ENCODE measurements at places on chromosomes 16 and 17. TPM values are rescaled to one million over a fixed set of nuclear protein-coding genes. Genes with fewer than 3 reads are reported as not detected.

Gene WDR81
- 17.6 TPM for total RNA-seq

Gene ITGAD
- total RNA-seq = not detected

Gene MT1M
- 0.24 TPM for total RNA-seq

Gene KRT40
- total RNA-seq = not detected

Gene NPIPB9
- total RNA-seq = 0.07 TPM

Gene CRISPLD2
- 0.48 TPM for total RNA-seq

Gene ATP2C2
- total RNA-seq = 0.17 TPM

Gene TBX2
- not detected for total RNA-seq

Gene OTOP2
- total RNA-seq = not detected

Gene TP53TG3C
- total RNA-seq = not detected

Gene MYH13
- not detected for total RNA-seq

DNA sequence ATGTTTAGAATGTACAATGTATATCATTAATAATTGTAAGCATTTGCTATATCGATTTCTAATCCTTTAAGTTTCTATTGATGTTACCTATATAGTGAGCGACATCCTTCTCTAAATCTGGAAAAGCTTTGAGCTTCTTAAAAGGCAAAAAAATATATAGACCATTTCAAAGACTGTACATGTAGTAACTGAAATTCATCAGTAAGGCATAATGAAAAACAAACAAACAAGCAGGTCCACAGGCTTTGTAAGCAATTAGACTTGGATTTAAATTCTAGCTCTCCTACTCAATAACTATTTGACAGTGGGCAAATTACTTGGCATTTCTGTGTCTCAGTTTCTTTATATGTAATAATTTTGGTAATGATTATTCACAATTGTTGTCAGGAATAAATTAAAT, 51.7 kb upstream of the NACA2 start:
- no peak for DNase-seq

DNA sequence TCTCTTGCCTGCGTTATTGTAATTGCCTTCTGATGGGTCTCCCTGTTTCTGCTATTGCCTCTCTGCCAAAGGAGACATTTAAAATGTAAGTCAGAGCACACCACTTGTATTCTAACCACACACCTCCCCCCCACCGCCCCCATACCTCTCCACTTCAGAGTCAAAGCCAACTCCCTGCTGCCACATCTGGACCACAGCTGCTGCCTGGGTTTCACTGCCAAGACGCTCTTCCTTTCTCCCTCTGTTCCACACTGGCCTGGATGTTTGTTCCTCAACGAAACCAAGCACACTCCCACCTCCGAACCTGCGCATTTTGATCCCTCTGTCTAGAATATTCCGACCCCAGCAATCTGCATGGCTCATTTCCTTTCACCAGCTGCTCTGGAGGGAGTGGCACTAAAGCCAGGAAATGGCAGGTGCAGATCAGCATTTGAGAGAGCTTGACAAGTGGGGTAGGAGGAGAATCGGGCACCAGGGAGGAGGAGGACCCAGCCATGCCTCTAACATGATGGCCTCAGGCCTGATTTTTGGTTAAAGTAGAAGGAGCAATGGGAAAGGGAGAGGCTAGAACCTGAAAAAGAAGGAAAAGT, 92.4 kb upstream of the HS3ST2 start:
- DNase-seq = no peak

- peak; percentile 61 for DNase-seq
These were observed at the start of gene LYRM9 for GRCh38 chr17:27892866-27893769. Gene LYRM9 (minus strand): TSS chr17:27893365. CDS start chr17:27882694, 10,671 bp downstream.

- peak; percentile 51 for DNase-seq
These were observed 19.7 kb downstream of the IGF2BP1 start for GRCh38 chr17:49016775-49017463.

- DNase-seq = no peak
These were observed 16.0 kb downstream of the MPRIP start for GRCh38 chr17:17058304-17058703.

- DNase-seq = peak; percentile 58
These were observed 218.3 kb downstream of the SOX9 start for GRCh38 chr17:72338847-72339790.

- DNase-seq = peak; percentile 80
These were observed 146.6 kb downstream of the TRIM37 start for GRCh38 chr17:58960068-58960467.

- no peak for DNase-seq
These were observed 23.1 kb upstream of the OSGIN1 start for GRCh38 chr16:83929811-83930555.

- DNase-seq = no peak
These were observed 2255.3 kb downstream of the TP53TG3F start for GRCh38 chr16:35714665-35715064.

DNA sequence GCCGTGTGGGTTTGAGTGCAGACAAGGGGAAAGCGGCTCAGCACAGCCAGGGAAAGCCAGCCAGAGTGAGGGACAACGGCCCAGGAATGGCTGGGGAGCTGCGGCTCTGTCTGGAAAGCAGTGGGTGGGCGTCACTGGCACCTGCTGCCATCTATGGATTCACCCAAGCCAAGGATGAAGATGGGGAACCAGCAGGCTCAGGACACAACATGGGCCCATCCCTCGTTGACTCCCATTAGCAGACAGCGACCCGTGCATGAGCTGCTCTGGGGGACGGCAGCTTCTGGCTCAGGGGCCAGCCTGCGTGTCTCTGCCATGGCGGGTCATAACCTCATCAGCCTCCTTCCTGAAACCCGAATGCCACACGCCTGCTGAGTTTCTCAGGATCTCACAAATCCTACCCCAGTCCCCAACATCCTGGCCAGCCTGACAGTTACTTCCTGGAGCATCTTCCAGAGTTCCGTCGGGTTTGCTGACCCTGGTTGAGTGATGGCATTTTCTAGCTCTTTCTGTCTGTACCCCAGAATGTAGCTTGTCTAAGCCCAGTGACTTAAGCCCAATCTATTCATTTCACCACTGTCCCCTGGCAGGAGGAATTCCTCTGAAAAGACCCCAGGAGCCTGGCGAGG, 50.7 kb downstream of the SLC7A5 start:
- DNase-seq = no peak

DNA sequence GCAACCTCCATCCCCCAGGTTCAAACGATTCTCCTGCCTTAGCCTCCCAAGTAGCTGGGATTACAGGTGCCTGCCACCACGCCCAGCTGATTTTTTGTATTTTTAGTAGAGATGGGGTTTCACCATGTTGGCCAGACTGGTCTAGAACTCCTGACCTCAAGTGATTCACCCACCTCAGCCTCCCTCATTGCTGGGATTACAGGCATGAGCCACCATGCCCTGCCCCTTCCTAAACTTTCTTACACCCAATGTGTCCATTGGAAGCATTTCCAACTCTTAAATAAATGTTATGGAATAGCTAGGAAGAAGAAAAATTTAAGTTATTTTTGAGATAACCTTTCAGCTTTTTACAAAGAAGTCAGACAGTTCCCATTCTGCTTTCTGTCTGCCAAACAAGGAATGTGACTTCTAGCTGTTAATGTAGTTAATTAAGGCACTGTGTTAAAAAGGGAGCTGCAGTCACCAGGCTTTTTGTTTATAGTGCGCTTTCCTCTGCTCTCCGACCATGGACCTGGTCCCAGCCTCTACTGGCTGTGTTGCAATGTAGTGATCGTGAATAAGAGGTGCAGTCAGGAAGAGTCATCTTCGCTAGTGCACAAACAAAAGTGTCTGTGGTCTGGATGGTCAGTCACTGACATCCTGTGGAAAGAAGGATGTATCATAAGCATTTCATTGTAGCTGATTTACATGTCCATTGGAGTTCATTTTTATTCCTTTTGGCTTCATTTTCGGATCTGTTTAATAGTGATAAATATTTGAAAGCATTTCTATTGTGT, 39.7 kb downstream of the USP10 start:
- no peak for DNase-seq

DNA sequence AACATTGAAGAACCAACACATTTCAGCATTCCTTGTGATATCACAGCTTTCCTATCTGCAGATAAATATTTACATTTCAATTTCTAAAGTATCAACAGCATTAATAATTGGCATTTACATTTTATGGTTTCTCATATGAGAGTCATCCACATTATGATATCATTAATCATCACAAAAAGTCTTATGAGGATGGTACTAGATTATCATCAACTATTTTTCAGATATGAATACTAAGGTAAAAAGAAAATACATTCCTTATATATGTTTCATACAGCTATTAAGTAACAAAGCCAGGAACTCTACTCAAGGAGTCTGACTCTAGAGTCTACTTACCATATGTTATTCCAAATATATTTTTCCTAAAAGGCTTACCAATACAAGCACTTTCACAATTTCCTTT, 40.7 kb downstream of the ABCA5 start:
- peak; percentile 42 for DNase-seq

DNA sequence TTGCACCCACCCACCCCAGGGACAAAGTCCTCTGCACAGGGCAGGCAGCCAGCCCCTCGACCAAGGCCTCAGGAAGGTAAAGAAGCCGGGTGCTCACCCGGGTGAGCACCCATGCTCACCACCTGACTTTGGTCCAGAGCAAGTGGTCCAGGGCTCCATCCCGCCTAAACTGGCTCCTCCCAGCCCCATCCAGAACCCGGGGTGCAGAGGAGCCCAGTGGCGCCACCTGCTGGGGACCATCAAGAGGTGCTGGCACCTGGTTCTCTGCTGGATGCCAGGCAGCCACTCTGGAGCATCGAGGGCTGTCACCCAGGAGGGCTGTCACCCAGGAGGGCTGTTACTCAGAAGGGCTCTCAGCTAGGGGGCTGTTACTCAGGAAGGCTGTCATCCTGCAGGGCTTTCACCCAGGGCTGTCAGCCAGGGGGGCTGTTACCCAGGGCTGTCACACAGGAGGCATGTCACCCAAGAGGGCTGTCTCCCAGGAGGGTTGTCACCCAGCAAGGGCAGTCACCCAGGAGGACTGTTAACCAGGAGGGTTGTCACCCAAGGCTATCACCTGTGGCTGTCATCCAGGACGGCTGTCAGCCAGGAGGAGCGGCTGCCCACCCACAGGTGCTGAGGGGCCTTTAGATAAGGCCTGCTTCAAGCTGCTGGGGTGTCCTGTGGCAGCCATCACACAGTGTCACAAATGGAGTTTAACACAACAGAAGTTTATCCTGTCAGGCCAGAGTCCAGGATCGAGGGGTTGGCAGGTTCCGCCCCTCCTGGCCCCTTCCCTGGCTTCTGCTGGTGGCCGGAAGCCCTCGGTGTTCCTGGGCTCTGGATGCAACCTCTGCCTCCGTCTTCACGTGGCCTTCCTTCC, 98.5 kb downstream of the TNFRSF13B start:
- no peak for DNase-seq

GRCh38 chr17:36791150-36791941, 145.9 kb upstream of the LHX1 start:
- DNase-seq = no peak

- DNase-seq = no peak
These were observed 425.4 kb upstream of the PSMD7 start for GRCh38 chr16:73871088-73871733.

DNA sequence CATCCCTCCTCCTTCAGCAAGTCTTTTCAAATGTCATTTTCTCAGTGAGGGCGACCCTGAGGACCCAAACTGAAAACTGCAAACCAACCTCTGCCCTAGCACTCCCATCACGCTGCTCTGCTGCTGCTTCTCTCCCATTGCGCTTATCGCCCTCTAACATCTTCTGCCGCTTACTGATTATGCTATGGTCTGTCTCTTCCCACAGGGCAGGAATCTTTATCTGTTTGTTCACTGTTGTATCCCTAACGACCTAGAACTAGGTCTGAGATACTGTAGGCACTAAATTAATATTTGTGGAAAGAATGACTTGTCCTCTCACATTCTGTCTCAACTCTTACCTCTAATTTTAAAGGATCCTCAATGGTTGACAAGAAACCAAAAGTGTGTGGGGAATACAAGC, 12.5 kb downstream of the ZSCAN32 start:
- DNase-seq = no peak

- DNase-seq = no peak
These were observed 424.1 kb downstream of the CA10 start for GRCh38 chr17:51734462-51734861.

DNA sequence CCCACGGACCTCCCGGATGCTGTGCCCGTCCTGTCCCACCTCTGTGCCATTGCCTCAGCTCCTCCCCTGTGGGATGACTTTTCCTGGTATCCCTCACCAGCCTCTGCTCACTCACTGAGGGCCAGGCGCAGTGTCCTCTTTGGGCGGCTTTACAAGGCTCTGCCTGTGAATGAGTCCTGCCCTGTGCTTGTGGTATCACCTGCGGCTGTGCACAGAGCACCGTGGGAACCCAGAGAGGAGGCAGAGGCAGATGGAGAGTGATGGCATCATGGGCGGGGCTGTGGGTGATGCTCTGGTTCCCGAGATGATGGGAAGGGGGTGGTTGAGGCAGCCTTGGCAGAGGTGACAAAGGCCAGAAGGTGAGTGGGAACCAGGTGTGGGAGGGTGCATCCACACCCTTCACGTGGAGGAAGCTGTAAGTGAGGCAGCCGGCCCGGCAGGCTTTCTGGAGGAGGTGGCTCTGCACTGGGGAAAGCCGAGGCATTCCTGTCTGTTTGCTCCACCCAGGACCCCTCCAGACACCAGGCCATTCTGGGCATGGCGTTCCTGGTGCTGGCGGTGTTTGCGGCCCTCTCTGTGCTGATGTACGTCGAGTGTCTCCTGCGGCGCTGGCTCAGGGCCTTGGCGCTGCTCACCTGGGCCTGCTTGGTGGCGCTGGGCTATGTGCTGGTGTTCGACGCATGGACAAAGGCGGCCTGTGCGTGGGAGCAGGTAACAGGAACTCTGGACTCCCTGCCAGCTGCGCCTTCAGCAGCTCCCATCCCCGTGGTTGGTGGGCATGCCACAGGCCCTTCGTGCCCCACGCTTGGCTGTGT, 23.8 kb downstream of the ADCY7 start:
- DNase-seq = no peak

- no peak for DNase-seq
These were observed 146.0 kb downstream of the CDH11 start for GRCh38 chr16:64975821-64976220.

- DNase-seq = peak; percentile 69
These were observed 2.5 kb upstream of the CORO6 start for GRCh38 chr17:29625037-29625750.

DNA sequence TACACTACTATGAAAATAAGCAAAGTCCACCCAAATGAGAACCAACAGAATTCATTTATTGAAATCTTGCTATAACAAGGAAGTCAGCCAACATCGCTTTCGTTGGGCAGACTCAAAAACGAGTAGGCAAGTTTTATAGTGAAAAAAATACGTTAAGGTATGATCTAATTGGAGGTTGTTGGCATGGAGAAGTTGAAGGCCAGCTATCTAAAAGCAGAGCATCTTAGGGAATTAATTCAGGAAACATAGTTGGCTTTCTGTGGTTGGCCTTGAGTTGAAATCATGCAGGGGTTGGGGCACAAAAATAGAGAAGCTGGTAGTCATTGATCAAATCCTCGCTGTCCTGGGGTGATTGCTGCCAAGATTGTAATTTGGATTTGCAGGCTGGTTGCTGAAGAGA, 118.3 kb downstream of the PPM1E start:
- DNase-seq = no peak
